ENCODE measurements at places on chromosomes 5 and 9.

DNA sequence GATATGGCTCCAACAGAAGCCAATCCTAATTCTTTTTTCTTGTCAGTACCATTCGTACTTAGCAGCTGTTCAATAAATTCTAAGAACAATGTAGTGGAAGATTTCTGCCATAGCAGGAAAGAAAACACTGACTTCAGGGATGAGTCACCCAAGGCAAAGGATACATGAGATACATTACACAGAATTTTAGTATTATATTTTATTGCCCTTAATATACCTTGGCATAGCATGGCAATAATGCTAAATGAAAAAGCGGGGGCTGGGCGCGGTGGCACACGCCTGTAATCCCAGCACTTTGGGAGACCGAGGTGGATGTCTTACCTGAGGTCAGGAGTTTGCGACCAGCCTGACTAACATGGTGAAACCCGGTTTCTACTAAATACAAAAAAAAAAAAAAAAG is 619.1 kb upstream of the DAB2 start:
- DNase-seq, result no peak

GRCh38 chr9:34458959-34459340 is 345 bp downstream of the DNAI1 start:
- no peak for DNase-seq

DNA sequence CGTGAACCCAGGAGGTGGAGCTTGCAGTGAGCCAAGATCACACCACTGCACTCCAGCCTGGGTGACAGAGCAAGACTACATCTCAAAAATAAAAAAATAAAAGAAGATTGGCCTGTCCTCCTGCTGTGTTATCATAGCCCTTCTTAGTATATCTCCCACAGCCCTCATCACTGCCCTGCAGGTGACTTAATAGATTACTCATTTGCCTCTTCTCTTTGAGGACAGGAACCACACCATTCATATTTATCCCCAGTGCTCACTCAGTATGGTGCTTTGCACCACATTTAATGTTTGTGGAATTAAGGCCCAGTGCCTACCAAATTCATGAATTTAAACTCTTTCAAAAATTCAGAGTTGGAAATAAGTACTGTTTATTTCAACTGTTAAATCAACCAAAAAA is 10.3 kb downstream of the IDNK start:
- DNase-seq, result no peak

GRCh38 chr5:97102010-97102470 is 40.4 kb downstream of the LIX1 start:
- no peak for DNase-seq

- DNase-seq, result peak; percentile 89
Measured at GRCh38 chr5:168227973-168228615, 63.4 kb upstream of the WWC1 start.

DNA sequence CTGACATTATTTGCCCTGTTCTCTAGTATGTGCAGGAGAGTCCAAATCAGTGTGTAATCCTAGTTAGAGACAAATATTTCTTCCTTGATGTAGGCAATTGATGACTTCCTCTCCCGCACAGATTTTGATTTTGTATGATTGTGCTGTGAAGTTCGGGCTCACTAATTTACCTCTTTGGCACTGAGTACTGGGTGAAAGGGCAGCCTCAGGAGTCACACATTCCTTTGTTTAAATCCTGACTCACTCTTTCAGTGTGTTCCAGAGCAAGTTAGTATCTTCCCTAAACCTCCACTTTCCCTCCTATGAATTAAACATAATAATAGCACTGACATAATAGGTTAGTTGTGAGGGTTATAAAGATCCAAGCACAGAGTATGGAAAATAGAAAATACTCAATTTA is 269.7 kb downstream of the ISL1 start:
- no peak for DNase-seq

GRCh38 chr5:147226512-147226911 is 8.3 kb upstream of the STK32A start:
- DNase-seq, result no peak

Data from CD14-positive monocyte (primary cell).